IPS DF 6.9 (cell line): ENCODE measurements at places on chromosomes 3 and 15.

- H3K4me1 ChIP-seq, result 0 out of 2 replicates have a peak, but pooled peaks cover 1% of the 10 kb centered on the region
- DNase-seq, result no peak
- H3K27ac ChIP-seq, result no peak overlapping the region
- no peaks in the 10 kb centered on the region for H3K27me3 ChIP-seq
- H3K36me3 ChIP-seq, result no peaks in the 10 kb centered on the region
- H3K4me3 ChIP-seq, result no peak overlapping the region
Measured at GRCh38 chr3:115381573-115381912, 234.5 kb upstream of the ZBTB20 start.

GRCh38 chr15:66872405-66872804 lies 170.4 kb downstream of the SMAD6 start:
- 0 out of 2 replicates have a peak, but pooled peaks cover 2% of the 10 kb centered on the region for H3K4me1 ChIP-seq
- H3K4me3 ChIP-seq, result no peak overlapping the region
- H3K27ac ChIP-seq, result no peak overlapping the region
- H3K27me3 ChIP-seq, result no peaks in the 10 kb centered on the region
- H3K36me3 ChIP-seq, result no peaks in the 10 kb centered on the region

- H3K27ac ChIP-seq, result no peak overlapping the region
- no peaks in the 10 kb centered on the region for H3K27me3 ChIP-seq
- no peaks in the 10 kb centered on the region for H3K36me3 ChIP-seq
- H3K4me1 ChIP-seq, result peaks cover 16% of the 10 kb centered on the region
- no peak overlapping the region for H3K4me3 ChIP-seq
Measured at GRCh38 chr15:67805666-67806516, 19.4 kb upstream of the SKOR1 start.

GRCh38 chr15:62691008-62691407 lies 351.5 kb upstream of the TPM1 start:
- H3K36me3 ChIP-seq, result no peaks in the 10 kb centered on the region
- H3K27ac ChIP-seq, result no peak overlapping the region
- no peaks in the 10 kb centered on the region for H3K27me3 ChIP-seq
- H3K4me3 ChIP-seq, result no peak overlapping the region
- no peaks in the 10 kb centered on the region for H3K4me1 ChIP-seq
- no peak for DNase-seq

DNA sequence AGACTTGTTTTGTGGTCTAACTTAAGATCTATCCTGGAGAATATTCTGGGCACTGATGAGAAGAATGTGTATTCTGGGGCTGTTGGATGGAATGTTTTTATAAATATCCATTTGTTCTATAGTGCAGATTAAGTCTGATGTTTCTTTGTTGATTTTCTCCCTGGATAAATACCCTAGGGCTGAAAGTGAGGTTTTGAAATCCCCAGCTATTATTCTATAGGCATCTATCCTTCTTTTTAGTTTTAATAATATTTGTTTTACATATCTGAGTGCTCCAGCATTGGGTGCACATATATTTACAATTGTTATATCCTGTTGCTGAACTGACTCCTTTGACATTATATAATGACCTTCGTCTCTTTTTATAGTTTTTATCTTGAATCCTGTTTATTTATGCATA lies 42.9 kb downstream of the GALK2 start:
- no peak overlapping the region for H3K27ac ChIP-seq
- no peaks in the 10 kb centered on the region for H3K27me3 ChIP-seq
- DNase-seq, result no peak
- H3K36me3 ChIP-seq, result no peaks in the 10 kb centered on the region
- H3K4me1 ChIP-seq, result no peaks in the 10 kb centered on the region

- DNase-seq, result no peak
- no peaks in the 10 kb centered on the region for H3K36me3 ChIP-seq
- H3K27ac ChIP-seq, result no peak overlapping the region
- no peak overlapping the region for H3K4me3 ChIP-seq
Measured at GRCh38 chr3:56781762-56782161, 20.0 kb downstream of the ARHGEF3 start.

- no peak overlapping the region for H3K4me3 ChIP-seq
- no peak overlapping the region for H3K27ac ChIP-seq
- no peaks in the 10 kb centered on the region; the same call in 1 of the 2 replicates for H3K4me1 ChIP-seq
- no peak for DNase-seq
Measured at GRCh38 chr3:138426211-138426610, 8.2 kb upstream of the ESYT3 start.

- H3K27ac ChIP-seq, result no peak overlapping the region
- no peaks in the 10 kb centered on the region for H3K36me3 ChIP-seq
- H3K4me3 ChIP-seq, result no peak overlapping the region
- DNase-seq, result no peak
Measured at GRCh38 chr15:56957812-56958406, 39.5 kb downstream of the TCF12 start.
